ENCODE measurements at places on chromosomes 2 and 18.

DNA sequence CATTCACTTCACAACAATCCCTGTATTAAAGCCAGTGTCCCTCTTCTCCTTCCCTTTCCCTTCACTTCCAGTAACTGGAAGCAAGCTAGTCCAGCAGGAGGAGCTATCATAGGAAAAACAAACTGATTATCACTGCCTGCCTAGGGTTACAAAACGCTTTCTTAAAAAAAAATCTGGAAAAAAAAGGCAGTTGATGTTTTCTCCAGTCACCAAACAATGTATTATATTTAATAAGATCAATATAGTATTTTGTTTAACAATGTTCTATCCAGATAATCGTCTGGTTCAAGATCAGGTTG, 78.8 kb upstream of the ITGB6 start:
- DNase-seq = no peak

DNA sequence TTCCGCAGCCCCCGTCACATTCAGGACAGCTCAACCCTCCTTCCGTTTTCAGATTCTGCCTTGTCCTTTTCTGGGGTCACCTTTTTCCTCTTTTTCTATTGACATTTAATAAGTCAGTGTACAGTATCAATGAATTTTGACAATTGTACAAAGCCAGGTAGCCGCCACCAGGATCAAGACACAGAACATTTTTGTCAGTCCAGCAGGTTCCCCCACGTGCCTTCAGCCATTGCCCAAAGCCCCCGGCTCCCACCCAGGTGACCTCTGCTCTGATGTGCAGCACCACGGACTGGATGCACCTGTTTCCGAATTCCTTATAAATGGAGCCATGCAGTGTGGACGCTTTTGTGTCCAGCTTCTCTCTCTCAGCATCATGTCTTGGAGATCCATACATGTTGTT, 30.0 kb downstream of the CROCC2 start:
- DNase-seq = no peak

GRCh38 chr2:4073026-4073569, 369.7 kb downstream of the DCDC2C start:
- DNase-seq = no peak

- DNase-seq = no peak
These were observed 349.3 kb upstream of the SLC14A2 start for GRCh38 chr18:45266023-45266422.

DNA sequence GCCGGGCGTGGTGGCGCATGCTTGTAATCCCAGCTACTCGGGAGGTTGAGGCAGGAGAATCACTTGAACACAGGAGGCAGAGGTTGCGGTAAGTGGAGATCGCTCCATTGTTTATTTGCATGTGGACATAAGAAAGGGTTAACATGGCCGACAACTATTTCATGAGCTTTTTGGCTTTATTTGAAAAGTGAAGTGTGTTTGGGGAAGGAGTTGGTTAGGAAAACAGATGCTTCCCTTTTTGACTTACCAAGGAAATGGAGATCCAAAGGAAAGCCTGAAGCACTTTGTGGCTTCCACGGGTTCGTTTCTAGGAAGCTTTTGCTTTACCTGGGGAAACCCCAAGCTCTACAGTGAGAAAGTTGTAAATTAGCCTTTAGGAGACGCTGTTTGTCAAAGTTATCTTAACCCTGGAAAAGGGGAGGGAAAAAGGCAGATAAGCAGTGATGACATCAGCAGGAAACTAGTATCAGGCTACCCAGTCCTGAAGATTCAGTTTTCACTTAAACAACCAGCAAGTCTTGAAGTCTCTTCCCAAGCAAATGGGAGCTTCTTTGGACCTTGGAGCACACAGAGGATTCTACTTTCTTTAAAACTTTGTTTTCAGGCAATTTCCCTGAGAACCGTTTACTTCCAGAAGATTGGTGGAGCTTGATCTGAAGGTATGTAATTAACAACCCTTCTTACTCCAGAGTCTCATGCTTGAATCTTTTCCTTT, at the start of gene CASP10:
Gene CASP10, plus strand, starts transcription at position 492 of the 715 bp plus-strand sequence. CDS start 2,637 bp downstream, outside the sequence.
- DNase-seq = no peak
